Right atrium auricular region (tissue), 2 donors: ENCODE measurements at places on chromosomes 5 and 9. TPM values are rescaled to one million over a fixed set of nuclear protein-coding genes. Genes with fewer than 3 reads are reported as not detected.

Gene ANKRD18A
- 1.3 TPM for total RNA-seq

Gene TERT
- total RNA-seq = not detected

Gene ADAMTS19
- total RNA-seq = 0.59 TPM

Gene HRCT1
- 4.9 TPM for total RNA-seq

Gene ARSK
- total RNA-seq = 6.0 TPM

Gene RAI14
- total RNA-seq = 14.0 TPM

Gene CDH9
- not detected for total RNA-seq

DNA sequence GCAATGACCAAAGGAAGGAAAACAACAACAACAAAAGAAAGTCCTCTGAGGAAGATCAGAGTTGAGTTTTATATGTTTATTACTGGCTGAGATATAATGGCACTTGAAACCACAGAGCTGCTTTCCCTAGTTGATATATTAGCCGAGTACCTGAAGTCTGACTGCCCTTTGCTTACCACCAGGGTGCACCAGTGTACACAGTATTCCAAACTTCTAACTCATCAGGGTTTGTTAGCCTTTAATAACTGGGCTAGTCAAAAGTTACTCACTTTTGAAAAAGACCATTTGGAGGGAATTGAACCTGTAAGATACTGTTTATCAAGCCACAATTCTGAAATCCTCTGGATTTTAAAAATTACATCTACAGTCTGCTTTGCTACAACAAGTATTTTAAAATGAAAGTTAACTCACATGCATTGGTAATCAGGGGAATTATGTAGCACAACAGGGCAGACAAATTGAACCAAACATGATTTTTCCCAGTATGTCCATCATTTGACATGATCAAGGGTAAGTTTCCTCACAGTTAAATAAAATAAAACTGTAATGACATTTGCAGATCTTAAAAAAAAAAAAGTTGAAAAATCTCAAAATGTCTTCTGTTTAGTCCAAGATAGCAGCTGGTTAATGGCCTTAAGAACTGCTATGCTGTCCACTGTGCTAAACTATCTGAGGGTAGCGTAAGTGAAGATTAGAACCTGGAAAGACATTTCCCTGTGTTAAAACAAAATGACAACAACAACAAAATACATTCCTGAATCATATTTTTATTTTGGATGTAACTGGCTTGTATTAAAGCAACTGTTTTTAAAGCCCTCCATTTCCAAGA is 57.3 kb upstream of the C6 start:
- DNase-seq = no peak

GRCh38 chr5:14050821-14051220 is 92.3 kb upstream of the TRIO start:
- DNase-seq = no peak

DNA sequence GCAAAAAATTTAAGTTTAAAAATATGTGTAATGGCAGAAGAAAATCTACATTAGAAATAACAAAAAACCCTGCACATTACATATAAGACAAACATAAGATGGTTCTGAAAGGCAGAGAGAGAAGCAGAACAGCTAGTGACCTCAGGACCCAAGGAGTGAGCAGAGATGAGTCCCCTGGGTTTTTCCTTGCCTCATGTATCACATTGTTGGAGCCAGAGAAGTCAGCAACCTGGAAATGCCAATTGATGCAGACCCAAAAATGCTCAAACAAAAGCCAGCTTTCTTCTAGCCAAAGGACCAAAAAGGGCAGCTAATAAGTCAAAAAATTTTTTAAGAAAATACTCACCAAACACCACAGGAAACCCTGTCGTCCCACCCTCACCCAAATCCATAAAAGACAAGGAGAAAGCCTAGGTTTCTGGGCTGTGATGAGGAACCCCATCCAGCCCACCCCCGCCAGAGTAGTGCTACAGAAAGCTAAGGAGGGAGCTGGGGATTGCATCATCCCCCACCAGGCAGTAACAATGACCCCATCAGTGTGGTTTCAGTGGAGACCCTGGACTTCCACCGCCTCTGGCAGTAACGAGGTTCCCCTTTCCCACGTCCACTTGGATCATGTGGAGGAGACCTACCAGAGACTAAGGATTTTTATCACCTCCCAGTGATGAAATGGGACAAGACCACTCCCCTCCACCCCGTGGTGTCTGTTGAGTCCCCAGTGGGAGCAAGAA is 17.6 kb downstream of the DENND1A start:
- DNase-seq = no peak

DNA sequence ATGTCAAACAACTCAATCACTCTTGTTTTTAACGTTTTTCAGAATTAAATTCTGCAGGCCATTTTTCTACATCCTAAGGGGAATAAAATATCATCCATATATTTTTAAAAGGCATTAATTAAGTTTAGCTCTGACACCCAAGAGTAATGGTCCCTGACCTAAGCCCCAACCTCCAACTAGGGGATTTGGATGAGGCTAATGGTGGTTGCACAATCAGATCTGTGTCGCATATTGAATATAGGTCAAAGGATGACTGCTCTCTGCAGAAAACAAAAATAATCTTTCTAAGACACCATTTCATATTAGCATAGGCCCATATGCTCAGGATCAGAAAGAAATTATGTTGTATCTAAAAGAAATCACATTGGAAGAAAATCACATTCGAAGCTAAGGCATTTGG is 20.7 kb downstream of the CDH6 start:
- DNase-seq = no peak

GRCh38 chr5:78355561-78355960 is 4.9 kb upstream of the SCAMP1 start:
- DNase-seq = no peak

DNA sequence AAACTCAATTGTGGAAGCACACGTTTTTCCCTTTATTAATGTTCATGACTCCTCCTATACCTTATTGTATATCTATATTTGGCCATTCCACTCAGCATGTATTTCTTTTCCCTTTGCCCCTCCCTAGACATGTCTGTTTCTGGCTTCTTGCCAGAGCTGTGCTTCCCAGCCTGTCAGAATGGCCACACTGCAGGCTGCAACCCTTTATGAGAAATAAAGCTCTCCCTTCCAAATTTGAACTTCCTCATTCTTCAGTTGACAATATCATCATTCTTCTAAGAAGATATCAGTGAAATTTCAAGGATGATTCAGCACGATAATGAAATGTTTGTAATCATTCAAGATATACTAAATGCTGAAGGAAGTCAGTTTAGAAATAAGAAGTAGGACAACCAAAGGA is 107.6 kb upstream of the PRSS3 start:
- no peak for DNase-seq

- no peak for DNase-seq
Observed at GRCh38 chr5:84688566-84688965, 303.9 kb upstream of the EDIL3 start.

- no peak for DNase-seq
Observed at GRCh38 chr5:95081982-95082381, 202.9 kb downstream of the MCTP1 start.

DNA sequence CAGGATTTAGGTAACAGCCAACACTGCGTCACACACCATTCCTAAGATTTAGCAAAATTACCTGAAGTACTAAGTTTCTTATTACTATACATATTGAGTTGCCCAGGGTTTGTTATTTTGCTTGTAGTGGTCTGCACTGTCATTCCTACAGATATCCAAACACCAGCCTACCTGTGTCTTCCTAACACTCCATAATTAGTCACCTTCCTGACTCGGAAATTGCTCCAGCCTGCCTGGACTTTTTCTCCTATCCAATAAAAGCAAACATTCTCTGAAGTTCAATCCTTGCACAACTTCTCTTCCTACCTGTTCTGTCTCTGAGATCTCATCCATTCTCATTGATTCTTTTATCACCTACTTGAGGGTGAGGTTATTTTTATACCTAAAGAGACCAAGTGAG is 243.9 kb downstream of the NR2F1-AS1 start:
- no peak for DNase-seq

DNA sequence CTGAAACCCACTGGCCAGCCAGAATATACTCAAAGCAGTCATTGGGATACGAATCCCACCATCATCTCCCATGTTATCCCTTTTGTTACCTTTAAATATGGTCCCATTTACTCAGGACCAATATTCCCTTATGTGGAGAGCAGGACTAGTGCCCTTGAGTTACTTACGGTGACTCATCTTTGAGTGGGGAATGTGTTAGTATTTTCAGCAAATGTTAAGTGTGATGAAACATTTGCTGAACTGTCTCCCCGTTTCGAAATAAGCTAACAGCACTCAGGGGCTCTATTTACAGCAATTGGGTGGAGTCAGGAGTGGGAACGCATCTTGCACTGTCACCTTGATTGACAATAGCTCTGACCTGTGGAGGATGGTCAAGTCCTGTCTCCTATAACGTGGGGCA is 67.4 kb downstream of the CTSL start:
- no peak for DNase-seq

GRCh38 chr5:154373729-154374179 is 72.0 kb upstream of the SAP30L start:
- DNase-seq = no peak

DNA sequence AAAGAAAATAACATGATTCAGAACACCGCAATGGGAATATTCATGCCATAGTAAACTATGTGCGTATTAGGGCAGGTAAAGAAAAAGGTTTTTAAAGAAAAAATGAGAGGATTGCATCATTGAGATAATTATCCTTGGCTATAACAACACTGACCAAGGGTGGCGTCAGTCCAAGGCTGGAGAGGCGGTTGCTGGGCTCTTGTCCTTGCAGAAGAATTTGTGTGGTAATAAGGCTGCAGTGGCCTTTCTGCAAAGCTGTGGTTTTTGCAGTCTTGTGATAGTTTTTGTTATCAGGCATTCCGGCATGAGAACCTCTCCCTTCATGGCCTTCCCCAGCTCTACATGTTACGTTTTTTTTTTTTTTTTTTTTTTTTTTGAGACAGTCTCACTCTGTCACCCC is 14.0 kb downstream of the BOD1 start:
- peak; percentile 71 for DNase-seq

DNA sequence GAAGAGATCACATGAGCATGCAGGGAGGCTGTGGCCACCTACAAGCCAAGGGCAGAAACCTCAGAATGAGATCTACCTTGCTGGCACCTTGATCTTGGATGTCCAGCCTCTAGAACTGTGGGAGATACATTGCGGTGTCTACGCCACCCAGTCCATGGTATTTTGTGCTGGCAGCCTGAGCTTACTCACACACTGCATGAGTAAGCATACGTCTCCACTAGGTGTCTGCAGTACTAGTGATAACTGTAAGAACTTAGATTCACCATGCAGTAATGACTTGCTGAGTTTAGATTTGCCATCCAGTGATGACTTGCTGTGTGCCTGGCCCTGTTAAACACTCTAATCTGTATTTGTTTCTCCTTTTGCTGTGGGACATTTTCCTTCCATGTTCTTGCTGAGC is 417.7 kb downstream of the GADD45G start:
- DNase-seq = no peak

DNA sequence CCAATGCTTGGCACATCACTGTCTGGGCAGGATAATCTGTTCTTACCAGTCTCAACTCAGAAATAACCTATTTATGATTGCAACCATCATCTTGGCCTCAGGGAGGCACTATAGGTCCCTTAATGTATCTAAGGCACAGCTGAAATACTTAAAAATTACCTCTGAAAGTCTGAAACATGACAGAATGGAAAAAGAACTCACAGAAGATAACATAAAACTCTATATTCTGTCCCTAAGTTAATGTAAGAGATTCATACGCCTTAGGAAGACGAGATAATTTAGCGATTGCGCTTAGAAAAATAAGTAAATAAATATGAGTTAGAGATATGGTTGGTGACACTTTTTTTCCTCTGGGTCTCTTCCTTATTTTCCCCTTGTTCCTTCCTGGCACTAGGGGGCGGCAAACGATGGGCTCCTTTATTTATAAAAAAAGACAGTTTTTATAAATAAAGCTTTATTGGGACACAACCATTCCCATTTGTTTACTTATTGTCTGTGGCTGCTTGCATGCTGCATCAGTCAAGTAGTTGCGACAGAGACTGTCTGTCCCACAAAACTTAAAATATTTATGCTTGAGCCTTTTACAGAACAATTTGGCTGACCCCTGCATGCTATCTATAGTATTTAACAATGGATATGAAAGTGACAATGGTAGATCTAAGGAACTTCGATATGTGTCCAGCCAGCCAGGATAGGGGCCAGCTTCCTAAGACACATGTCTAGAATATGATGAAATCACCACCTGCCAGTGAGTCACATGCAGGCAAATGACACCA is 79.6 kb downstream of the PDE4D start:
- DNase-seq = no peak

GRCh38 chr5:109900461-109900860 is 210.7 kb downstream of the MAN2A1 start:
- DNase-seq = no peak

DNA sequence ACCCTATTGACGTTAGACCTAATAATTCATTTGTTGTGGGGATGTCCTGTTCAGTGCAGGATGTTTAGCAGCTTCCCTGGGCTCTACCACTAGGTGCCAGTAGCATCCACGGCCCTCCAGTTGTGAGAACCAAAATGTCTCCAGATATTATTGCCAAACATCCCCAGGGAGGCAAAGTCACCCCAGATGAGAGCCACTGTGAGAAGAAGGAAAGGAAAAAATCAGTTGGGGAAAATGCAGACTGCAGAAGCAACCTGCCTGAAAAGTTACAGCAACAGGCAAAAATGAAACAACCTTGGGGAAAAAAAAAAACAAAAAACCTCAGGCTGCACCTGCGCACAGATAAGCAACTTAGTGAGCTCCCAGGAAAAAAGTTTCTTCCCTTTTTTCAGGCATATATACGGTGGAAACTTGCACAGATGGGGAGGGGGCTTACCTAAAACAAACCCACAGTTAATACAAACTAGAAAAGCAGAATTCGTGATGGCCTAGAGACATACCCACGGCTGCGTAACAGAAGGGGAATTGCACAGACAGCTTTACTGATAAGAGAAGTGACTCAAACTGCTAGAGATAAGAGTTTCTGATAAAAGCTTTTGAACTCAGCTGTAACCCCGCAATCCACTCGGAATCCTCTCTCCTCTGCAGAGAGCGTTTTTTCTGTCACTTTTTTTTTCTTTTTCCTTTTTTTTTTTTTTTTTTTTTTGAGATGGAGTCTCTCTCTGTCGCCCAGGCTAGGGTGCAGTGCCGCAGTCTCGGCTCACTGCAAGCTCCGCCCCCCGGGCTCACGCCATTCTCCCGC is 29.8 kb upstream of the FBP1 start:
- DNase-seq = no peak

DNA sequence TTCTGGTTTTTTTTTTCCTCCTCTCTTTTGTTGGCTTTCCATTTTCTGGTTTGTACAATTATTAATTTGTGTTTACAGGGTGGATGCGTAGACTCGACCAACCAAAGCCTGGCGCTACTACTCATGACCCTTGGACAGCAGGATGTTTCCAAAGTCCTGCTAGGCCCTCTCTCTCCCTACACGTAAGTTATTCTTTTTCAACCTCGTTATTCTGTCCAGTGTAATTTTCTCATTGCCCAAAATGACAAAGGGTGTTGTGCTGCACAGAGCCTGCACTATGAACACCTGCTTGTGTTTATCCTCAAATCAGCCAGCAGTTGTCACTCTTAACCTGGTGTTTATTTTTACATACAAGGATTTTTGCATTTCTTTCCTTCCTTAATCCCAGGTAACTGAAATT is 56.6 kb downstream of the RCL1 start:
- DNase-seq = no peak

GRCh38 chr9:31153250-31153840 is 1231.1 kb upstream of the ACO1 start:
- DNase-seq = no peak
